ENCODE measurements at places on chromosomes 7 and 10.

DNA sequence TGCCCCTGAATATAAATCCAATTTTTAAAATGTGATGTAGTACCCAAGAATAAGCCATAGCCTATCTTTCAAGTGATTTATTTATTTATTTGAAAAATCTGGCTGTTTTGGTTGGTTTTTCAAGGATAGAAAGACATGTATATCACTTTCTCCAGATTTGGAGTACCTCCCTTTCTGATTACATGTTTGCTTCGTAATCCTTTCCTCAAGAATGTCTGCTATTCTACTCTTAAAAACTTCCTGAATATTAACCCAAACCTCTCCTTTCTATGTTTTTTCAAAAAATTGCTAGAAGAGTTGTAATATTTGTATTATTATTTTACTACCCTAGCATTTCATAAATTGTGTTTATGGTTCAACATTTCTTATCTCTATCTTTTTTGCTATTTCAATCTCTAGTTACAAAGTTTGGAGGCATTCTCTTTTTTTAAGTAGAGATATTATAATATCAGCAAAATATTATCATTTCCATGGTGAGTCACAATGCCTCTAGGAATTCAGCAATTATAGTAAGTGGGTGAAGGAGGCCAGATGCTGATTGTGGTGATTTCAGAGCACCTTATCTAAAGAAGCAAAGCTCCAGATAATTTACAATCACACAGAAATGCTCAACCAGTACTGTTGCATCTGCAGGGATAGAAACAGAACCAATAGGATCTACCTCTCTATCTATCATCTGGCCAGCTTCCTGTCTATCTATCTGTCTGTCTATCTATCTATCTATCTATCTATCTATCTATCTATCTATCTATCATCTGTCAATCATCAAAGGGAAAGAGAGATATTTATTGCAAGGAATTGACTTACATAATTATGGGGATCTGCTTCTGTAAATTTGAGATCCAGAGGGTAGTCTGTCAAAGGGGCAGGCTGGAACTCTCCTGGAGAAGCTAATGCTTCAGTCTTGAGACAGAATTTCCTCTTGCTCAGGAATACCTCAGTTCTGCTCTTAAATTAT, 412.5 kb upstream of the SEMA3C start:
- DNase-seq: no peak

GRCh38 chr10:122632031-122632430, 67.6 kb downstream of the C10orf120 start:
- no peak for DNase-seq

DNA sequence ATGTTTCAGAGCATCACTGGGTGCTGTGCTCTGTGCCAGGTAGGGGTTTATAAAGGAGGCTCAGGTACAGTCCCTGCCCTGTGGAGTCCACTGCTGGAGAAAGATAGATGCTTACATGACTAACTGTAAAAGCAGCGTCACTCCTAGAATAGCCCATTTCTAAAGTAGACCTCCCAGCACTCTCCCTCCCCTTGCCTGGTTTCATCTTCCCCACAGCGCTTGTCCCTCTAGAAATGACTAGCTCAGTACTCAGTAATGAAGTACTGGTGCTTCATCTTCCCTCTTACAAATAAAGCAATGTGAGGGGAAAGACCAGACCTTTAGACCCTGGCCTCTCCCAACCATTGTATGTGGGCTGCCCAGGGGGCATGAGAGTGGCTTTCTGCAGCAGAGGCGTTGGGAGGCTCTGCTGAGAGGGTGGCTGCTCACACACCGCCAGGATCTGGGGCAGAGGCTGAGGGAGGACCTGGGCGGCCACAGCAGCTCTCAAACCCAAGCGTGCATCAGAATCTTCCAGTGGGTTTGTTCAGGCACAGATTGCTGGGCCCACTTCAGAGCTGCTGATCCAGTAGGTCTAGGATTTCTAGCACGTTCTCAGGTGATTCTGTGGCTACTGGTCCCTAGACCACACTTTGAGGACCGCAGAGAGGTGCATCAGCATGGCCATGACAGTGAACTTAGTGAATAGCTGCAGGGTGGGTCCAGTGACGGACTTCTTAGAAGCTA, 110.3 kb upstream of the ANLN start:
- no peak for DNase-seq

DNA sequence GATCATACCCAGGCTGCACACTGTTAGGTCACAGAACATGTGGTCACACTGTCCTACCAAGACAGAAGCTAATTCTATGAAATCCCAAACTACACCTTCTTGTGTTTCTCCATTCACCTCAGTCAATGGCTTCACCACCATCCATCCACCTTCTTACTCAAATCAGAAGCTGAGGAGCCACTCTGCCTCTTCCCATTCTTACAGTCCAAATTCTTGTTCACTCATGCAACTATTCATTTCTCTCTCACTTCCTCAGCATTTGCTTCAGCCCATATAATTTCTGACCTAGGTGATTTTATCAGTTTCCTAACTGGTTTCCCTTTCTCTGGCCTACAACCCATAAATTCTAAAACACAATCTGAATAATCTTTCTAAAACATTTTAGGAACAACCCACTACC, 229.2 kb downstream of the LRRN3 start:
- DNase-seq: no peak

DNA sequence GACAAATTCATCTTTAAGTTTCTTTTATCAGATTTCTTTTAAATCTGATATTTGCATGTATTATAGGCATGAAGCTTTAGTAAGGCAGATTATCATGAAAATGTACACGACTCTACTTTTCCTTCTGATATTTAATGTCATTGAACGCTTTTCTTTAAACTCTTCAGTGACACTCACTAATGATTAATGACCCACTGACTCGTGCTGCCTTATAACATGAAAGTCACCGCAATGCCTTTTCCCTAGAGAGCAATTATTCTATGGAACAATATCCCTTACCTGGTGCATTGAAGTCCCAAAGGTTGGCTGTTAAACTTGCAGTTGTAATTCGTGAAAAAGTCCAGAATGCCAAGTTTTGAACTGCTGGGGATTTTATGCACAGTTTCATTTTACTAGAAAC, 33.4 kb upstream of the HGF start:
- no peak for DNase-seq

GRCh38 chr7:97871659-97872024, 566 bp downstream of the ASNS start:
- DNase-seq: peak; percentile 16

DNA sequence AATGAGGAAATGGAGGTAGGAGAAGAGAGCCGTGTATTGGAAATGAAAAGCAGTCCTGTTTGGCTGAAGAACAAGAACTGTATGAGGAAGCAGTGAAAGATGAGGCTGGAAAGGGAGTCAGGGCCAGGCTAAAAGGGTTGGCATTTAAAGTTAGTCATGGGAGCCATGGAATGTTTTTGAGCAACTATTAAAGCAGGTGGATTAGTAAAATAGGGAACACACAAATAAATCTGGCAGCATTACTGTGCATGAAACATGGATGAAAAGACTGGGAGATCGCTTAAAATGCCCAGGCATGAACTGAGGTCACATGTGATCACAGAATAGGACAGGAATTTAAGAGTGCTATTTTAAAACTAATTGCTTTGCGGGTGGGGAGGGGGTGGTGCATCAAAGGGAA, 1.4 kb upstream of the IFRD1 start:
- no peak for DNase-seq

DNA sequence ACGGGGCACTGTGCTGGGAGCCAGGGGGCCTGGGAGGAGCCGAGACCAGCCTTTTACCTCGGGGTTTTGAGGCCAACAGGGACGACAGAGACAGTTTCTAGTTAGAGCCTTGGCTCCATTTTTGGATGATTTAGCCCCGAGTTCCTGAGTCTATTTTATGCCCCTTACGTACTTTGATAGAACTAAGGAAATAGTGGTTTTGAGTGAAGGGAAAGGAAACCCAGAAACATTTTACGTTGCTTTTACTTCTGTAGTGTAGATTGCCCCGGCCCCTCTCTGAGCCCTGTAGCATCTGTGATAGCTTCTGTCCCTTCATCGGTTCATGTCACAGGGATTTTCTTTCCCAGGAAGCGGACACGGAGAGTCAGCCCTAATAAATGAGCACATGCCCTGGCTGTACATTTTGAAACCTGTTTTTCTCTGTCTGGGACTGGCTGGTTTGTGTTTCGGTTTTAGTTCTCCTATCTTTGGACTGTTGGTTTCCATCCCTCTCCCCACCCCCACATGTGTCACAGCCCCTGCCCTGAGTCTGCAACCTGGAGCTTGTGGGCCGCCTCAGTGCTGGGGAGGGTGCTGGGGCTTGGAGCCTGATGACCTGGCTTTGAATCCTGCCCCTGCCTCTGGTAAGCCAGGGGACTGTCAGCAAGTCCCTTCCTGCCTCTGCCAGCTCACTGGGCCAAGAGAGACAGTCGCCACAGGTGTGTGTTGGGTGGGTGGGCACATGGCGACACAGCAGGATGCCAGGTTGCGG, 6.9 kb upstream of the ORAI2 start:
- DNase-seq: peak; percentile 62

- no peak for DNase-seq
Observed at GRCh38 chr7:15937571-15937970, 251.1 kb upstream of the MEOX2 start.

- DNase-seq: no peak
Observed at GRCh38 chr10:7561216-7561893, 105.4 kb downstream of the ITIH5 start.

GRCh38 chr7:142194201-142194600, 63.7 kb downstream of the PRSS58 start:
- DNase-seq: no peak

DNA sequence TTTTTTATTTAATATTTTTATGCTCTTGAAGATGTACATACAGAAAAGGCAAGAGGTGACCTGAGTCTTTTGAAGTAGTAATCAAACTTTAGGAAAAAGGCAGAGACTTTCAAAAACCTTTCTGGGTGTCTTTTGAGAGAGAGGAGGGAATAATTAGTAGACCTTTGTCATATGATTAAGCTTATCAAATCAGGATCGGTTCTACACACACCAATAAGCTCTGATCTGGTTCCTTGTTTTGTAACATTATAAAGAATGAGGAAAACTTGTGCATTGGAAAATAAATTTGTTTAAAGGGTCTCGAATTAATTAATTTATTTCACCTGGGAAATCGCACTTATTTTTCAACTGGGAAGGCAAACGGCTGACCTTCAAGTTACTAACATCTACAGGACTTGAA, 11.9 kb downstream of the TWIST1 start:
- DNase-seq: no peak

DNA sequence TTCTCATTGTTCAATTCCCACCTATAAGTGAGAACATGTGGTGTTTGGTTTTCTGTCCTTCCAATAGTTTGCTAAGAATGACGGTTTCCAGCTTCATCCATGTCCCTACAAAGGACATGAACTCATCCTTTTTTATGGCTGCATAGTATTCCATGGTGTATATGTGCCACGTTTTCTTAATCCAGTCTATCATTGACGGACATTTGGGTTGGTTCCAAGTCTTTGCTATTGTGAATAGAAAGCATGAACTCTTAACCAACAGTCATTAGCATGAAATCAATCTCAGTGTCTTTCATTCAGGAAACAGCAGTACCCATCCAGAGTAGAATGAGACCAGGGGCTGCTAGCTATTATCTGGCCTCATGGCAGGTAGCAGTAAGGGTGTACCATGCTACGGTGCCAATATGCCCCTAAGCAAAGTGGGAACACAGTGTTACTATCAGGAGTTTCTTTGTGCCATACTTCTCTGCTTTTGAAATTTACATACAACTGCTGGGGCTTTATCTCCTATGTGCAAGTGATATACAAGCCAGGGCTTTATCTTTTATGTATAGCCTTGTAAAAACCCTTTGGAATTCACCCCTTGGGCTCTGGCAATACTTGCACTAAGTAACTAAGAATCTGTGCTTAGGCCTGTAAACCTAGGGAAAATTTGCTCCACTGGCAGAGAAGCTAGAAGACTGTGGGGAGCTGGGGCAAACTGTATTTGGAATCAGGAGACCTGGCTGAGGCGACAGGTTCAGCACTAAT, 5.4 kb downstream of the PON2 start:
- no peak for DNase-seq

DNA sequence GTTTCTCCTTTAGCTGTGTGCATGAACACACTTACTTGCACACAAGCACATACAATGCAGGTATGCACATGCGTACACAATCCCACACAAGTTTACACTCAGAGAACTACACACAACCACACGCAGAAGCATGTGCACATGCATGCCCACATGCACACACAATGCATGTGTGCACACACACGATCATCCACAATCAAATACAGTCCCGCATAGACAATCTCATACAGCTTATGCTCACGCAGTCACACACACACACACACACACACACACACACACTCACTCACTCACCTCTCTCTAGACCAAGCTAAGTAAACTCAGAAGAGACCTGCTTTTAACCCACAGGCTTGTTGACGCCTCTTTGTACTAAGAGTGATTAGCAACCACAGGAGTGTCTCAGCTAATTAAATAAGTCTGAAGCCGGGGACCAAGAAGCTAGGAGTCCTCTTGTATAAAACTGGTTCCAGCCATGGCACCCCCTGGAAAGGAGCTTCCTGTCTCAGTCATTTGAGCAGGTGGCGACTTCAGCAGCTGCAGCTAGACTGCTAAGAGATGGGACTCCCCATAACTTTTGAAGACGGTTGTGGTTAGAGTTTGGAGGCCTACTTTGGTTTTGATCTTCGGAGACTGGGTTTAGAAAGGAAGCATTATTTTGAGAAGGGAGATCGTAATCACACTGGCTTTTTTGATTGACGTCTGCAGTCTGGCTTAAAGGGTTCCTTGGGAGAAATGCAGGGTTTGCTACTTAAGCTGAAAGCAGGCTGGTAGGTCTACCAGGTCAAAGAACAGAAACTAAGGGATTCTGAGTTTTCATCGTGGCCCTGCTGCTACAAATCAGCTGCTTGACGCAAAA, 82.3 kb upstream of the ADRB1 start:
- DNase-seq: peak; percentile 65

GRCh38 chr10:63910806-63911205, 389.6 kb downstream of the REEP3 start:
- no peak for DNase-seq

GRCh38 chr7:133504825-133505224, 251.9 kb downstream of the EXOC4 start:
- DNase-seq: no peak

DNA sequence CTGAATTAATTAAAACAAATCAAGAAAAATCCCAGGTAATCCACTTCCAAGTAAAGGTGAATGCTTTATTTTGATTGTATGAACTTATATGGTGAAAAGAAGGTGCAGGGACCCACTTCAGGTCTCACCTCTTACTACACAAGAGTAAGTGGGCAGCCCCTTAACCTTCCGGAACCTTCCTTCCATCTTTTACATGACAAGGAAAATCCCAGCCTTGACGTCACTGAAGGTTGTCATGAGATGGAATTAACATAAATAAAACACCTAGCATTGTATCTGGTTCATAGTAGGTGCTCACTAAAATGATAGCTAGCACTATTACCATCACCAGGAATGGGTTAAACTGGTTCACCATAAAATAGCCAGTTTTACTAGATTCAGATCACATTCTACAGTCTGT, 119.5 kb downstream of the ICA1 start:
- DNase-seq: no peak
